DMS53 (cell line): ENCODE measurements at places on chromosomes 5 and 9.

DNA sequence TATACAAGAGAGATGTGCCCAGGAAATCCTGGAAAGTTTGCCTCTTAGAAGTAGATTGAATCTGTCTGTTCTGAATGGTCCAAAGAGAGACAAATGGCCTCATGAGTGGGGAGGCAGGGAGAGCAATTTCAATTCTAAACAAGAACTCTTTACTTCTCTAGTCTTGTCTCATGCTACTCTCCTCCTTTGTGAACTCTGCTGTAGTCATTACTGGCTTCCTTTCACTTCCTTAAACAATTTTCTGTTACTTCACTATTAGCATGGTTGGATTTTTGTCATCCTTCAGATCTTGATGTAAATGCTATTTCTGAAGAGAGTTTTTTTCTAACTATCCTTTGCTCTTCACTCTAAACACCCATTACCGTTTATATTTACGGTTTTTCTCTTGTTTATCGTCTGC lies 54.0 kb upstream of the GRIN3A start:
- DNase-seq: no peak

- DNase-seq: no peak
Measured at GRCh38 chr5:39835371-39835770, 410.6 kb upstream of the DAB2 start.

GRCh38 chr5:177508221-177508611 lies 1.4 kb downstream of the DOK3 start:
- DNase-seq: no peak

- no peak for DNase-seq
Measured at GRCh38 chr9:1979741-1980367, 35.3 kb upstream of the SMARCA2 start.

GRCh38 chr5:15645381-15646160 lies 145.6 kb downstream of the FBXL7 start:
- DNase-seq: no peak

DNA sequence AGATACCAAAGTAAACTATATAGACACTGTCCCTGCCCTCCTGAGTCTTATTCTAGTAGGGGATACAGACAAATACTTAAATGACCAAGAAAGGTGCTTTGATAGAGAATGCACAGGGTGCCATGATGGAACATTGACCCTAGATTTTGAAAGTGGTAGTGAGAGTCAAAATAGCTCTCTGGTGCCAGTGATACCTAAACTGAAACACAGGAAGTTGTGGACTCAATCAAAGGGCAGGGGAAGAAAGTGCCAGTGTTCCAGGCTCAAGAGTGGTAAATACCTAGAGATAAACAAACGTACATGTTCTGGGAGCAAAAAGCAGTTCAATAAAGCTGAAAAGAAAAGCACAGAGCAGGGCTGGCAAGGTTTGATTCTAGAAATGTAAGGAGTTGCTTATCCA lies 267.6 kb downstream of the ISL1 start:
- DNase-seq: no peak

GRCh38 chr9:38329968-38330367 lies 62.5 kb upstream of the ALDH1B1 start:
- no peak for DNase-seq
